Heart left ventricle (tissue), 16 donors: ENCODE measurements at places on chromosomes 16 and 17. TPM values are rescaled to one million over a fixed set of nuclear protein-coding genes. Genes with fewer than 3 reads are reported as not detected.

- DNase-seq, result peak; percentile 59
Observed at GRCh38 chr16:70594569-70594968, 51.8 kb upstream of the IL34 start.

SP6 gene
- total RNA-seq, result 0.12 TPM

CSH2 gene
- not detected for total RNA-seq

GRCh38 chr17:2709183-2709661 lies 2.3 kb downstream of the CLUH start:
- DNase-seq, result no peak

- DNase-seq, result no peak
Observed at GRCh38 chr17:77606865-77607210, 351.7 kb upstream of the TNRC6C start.

GRCh38 chr17:19574956-19575355 lies 41.3 kb downstream of the SLC47A1 start:
- no peak for DNase-seq

GRCh38 chr17:47644324-47644723 lies 5.4 kb upstream of the KPNB1 start:
- no peak for DNase-seq

DNA sequence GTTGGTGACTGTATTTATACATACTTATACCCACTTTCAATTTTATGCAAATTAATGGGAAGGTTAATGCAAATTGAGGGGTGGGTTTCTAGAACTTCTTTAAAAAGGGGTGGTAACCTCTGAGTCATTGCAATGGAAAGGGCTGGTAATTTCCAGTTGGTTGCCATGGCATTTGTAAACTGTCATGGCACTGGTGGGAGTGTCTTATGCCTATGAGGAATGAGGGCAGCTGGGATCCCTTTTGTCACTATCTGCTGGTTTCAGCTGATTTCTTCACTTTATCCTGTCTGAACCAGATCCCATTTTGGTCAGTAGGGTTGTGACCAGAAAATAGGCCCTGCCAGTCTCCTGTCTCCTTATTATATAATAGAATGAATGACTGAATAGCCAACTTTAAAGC lies 1006.7 kb upstream of the GOT2 start:
- DNase-seq, result no peak

GRCh38 chr17:40427002-40427491 lies 9.4 kb upstream of the TOP2A start:
- no peak for DNase-seq

ABCC11 gene
- total RNA-seq, result not detected

GRCh38 chr17:32771396-32771795 lies 105.5 kb downstream of the MYO1D start:
- DNase-seq, result no peak

DNA sequence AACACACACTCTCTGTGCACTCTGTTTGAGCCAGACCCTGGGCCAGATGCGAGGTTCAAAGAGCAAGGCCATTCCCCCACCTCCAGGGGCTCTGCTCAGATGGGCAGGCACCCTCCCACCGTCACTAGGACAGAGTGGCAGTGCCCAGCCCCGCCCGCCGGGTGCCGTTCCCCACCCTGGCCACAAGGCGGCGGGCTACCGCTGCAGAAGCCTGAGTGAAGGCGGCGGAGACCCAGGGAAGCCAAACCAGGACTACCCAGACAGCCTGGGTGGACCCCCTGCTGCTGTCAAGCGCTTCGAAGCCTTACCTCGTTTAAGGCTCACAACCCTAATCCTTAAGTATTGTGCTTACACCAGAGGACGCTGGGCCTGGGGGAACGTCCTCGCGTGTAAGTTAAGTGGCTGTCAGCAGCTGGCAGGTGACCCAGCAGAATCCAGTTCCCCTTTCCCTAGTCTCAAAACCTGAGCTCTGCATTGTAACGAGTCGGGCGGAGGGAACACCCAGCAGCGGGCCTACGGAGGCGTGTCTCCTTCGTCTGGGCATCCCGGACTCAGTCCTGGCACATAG lies 4.5 kb downstream of the ARHGAP27 start:
- DNase-seq, result peak; percentile 87

FOXJ1 gene
- total RNA-seq, result not detected

- no peak for DNase-seq
Observed at GRCh38 chr16:72179204-72179970, 7.4 kb upstream of the PMFBP1 start.

ARHGAP44 gene
- total RNA-seq, result 8.9 TPM

DNA sequence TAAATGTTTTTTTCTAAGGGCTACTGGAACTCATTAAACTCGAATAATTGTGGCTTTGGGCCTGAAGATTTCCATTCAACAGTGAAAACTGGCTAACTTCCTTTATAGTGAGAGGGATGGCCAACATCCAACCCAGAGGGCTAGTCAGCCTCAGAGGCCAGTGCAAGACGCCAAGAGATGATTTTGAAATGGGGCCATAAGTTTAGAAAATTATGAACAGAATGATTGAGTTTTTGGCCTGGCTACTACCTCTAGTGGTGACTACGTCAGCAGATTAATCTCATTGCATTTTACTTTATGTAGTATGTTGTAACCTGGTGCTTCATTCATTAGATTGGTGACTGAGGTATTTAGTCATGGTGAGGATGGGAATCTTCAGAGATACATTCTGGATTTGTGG lies 28.4 kb downstream of the HAPSTR1 start:
- no peak for DNase-seq

DNA sequence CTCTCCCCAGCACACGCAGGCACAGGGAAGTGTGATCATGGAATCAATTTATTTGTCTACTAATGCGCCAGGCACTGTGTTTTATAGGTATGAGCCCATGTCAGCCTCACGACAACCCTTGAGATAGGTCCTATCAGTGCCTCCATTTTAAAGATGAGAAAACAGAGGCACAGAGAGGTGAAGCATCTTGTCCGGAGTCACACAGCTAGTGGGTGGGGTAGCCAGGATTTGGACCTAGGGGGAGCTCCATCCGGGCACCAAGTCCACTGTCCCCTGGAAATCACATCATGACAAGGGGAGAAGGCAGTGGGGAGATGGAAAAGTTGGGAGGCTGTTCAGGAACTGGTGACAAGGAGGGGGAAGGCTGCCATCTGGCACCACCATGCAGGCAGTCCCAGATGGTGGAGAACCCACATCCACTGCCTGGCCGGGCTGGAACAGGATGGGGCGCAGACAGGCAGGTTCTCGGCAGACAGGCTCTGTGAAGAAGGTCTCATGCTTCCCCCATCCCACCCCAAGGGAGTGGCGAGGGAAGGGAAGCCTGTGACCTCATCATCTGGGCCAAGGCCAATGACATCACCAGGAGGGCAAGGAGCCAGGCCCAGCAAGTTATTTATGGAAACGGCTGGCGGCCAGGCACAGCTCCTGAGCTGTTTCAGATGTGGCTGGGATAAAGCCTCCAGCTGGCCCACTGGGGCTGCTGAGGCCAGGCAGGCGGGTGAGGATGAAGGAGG lies 126.0 kb upstream of the SDK2 start:
- peak; percentile 91 for DNase-seq

CCDC200 gene
- not detected for total RNA-seq

TM4SF5 gene
- not detected for total RNA-seq

- DNase-seq, result no peak
Observed at GRCh38 chr17:1732833-1733321, 8.4 kb downstream of the WDR81 start.

DNA sequence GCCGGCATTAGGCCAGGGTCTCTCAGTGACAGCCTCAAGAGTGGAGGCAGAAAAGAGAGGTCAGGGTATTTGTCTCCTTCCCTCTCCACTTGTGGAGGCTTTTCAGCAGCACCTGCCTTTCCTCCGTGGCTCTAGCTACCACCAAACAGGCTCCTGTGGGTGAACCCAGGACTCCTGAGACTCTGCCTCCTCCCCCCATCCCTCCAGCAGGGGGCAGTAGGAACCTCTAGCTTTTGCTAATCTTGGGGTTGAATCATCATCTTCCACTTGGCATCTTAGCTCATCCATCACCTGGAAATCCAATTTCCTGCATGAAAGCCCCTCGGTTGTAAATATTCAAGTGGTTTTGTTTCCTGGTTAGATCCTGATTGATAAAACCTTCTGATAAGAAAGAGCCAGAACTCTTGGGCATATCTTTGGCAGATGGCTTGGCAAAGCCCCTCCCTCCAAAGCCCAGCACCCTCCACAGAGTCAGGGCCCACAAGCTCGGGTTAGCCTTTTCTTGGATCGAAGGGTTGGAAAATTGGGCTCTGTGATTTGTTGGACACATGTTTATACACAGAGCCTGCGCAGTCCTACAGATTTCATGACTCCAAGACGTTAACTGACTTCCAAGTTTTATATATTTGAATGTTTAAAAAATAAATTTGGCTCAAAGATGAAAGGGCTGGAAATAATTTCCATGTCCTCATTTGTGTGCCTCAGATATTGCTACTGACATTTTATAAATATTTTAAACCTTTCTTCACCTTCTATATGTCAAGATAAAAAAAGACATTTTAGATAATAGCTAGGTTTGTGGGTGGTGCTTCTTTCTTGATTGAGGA lies 322.1 kb downstream of the MAP2K4 start:
- no peak for DNase-seq

GRCh38 chr16:55682086-55682485 lies 26.3 kb downstream of the SLC6A2 start:
- DNase-seq, result no peak

DNA sequence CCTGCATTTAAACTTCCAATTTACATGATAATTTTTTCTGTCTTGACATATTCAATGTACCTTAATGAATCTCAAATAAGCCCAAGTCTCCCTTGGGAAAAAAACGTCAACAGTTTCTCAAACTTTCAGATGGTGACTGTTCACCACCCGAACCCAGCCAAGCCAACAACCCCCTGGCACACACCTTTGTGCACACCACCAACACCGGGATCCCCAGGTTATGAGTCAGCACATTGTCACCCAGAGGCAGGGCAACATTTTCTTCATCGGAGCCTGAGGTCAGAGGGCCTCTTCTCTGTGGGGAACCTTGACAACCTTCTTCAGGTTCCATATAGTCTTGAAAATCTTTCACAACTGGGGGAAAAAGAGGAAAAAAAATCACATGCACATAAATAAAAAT lies 15.5 kb downstream of the DYNC1LI2 start:
- DNase-seq, result no peak

TMEM114 gene
- not detected for total RNA-seq

- no peak for DNase-seq
Observed at GRCh38 chr17:28258347-28258887, 60.6 kb upstream of the TMEM97 start.

GRCh38 chr17:35998018-35998545 lies 3.3 kb downstream of the CCL15 start:
- no peak for DNase-seq

DNA sequence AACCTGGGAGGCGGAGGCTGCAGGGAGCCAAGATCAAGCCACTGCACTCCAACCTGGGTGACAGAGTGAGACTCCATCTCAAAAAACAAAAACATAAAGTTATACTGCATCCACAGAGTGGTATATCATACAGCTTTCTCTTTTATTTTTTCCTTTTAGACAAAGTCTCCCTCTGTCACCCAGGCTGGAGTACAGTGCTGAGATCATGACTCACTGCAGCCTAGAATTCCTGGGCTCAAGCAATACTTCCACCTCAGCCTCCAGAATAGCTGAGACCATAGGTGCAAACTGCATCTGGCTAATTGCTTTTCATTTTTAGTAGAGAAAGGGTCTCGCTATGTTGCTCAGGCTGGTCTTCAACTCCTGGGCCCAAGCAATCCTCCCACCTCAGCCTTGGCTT lies 10.0 kb upstream of the COPRS start:
- no peak for DNase-seq

GRCh38 chr17:41354536-41354935 lies 3.9 kb upstream of the KRT33A start:
- DNase-seq, result no peak

GRCh38 chr16:81005610-81006161 lies 999 bp downstream of the CMC2 start:
- DNase-seq, result no peak

GRCh38 chr16:3878610-3879009 lies 1.9 kb downstream of the CREBBP start:
- DNase-seq, result no peak

DNA sequence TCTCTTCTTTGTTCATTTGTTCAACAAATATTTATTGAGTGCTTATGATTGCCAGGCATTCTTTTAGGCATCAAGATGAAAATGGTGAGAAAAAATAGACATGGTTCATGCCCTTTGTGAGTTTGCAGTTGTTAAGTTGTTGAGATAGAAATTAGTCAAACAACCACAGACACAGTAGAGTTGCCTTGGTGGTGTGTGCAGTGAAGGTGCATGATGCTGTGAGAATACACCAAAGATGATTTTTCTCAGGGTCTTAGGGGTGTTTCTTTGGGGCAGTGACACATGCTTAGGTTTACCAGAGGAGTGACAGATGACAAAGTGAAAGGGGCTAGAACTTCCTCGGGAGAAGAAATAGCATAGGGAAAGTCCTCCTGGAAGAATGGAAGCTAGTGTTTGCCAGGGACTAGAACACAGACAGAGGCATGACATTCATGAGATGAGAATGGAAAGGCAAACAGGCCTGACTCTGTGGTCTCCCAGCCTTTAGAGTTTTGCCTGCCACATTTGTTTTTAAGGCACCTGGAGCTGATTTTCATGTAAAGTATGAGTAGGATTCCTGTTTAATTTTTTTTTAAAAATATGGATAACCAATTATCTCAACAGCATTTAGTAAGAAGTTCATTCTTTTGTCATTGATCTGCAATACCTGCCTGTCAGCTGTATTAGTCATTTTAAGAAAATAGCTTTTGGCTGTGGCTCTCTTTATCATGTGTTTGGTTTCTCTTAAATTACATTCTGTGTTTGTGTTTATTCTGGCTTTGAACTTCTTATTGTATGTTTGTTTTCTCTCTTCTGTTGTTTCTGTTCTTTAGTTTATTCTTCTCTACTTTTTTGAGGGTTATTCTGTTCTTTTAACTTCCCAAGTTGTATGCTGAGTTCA lies 36.6 kb downstream of the CYLD start:
- no peak for DNase-seq

KRTAP2-3 gene
- not detected for total RNA-seq

- no peak for DNase-seq
Observed at GRCh38 chr17:80893604-80894438, 97.8 kb upstream of the CHMP6 start.

- no peak for DNase-seq
Observed at GRCh38 chr17:41814195-41814594, 1.4 kb downstream of the FKBP10 start.

DNA sequence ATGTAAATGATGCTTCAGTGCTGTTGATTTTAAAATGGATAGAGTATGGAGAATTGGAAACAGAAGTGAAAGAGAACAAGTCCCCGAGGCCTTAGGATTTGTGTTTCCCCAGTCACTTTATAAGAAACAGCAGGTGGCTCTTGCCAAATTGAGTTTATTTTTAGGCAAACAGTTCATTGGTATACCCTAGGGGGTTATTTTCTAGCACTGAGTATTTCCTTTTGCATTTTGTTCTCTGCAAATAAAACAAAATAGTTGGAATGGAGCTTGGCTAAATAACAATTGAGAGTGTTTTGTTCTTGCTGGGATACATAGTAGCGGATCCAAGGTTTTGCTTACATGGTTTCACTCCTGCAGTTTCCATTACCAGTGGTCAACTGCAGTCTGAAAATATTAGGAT lies 591.1 kb upstream of the C16orf82 start:
- DNase-seq, result no peak
